Activated CD4-positive, alpha-beta T cell treated with anti-CD3 and anti-CD28 coated beads, Interleukin-2, amount 10 ng/mL, durations not matched to agents 7 days and 5 days (primary cell): ENCODE measurements at places on chromosomes 4 and X.

DNA sequence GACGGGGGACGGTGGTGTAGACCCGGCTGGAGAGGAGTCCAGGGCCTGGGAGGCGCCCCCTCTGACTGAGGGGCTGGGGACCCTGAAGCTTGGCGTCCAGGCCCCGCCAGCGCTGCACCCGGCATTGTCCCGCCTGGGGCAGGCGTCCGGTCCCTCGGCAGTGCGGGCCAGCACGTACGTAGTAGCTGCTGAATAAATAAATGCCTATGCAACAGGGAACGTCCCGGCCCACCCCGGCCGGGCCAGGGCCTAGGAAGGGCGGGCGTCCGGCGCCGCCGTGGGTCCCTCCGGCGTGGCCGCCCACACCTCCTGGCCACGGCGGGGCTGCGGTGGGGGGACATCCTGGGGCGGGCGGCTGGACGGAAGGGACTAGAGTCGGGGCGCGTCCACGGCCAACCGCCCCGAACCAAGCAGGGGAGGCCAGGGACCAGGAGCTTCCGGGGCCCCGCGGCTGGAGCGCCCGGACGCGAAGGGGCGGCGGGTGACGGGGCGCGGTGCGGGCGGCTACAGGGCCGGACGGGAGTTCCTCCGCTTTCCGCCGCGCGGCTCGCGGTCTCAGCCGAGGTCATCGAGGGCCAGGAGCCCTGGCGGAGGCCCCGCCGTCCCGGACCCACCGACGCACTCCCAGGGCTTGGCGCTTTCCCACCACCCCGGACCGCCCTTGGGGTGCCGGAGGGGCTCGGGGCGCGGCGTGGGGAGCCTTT is 886 bp upstream of the WWC2 start:
- DNase-seq, result peak; percentile 8

DNA sequence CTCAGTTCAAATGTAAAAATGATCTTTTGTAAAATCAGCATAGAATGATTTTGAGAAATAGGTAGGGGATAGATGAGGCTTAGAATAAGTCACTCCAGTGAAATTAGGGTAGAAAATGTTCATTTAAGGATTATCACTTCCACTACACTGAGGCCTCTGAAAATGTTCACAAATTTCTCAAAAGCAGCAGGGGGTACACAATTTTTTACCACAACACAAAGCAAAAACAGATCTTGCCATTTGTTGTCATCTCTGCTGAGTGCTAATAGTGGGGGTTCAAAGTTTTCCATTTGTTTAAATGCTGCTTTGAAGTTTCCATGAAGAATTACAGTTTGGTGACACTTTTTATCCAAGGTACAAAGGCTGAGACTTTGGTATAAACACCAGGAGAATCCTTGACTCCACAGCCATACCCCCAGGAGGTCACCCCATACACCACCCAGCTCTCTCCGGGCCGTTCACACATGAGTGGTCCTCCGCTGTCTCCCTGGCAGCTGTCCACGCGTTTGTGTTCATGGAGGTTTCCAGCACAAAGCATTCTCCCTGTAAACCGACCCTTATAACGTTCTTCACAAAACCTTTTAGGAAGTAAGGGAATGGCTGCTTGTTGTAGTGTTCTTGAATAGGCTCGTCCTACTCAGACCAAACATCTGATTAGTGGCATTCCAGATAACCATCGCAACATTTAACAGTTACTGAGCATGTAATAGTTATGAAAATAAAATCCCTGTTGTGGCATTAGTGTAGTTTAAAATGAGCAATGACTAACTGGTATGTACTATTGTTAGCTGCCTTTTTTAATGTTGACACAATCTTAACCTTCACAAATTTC is 71.0 kb downstream of the PRSS12 start:
- DNase-seq, result no peak

- no peak for DNase-seq
These were observed 49.4 kb upstream of the RASSF6 start for GRCh38 chr4:73669410-73670183.

GRCh38 chr4:136643416-136643815 is 888.9 kb downstream of the PCDH18 start:
- DNase-seq, result no peak

DNA sequence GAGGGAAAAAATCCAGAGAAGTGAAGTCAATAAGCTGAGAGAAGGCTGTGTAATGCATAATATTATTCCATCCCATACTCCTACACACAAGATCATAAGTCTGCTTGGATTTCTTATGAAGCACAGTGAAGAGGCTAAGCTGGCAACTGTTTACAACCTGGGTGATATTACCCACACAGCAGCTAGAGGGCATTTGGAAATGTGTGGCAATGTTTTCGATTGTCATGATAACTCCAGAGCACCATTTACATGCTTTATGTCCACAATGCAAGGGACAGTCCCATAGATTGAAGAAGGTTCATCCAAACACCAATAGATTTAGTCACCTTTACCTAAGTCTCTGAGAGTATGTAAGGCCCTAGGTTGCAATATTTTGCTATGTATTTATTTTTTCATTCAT is 412.2 kb downstream of the PPP3CA start:
- DNase-seq, result no peak

DNA sequence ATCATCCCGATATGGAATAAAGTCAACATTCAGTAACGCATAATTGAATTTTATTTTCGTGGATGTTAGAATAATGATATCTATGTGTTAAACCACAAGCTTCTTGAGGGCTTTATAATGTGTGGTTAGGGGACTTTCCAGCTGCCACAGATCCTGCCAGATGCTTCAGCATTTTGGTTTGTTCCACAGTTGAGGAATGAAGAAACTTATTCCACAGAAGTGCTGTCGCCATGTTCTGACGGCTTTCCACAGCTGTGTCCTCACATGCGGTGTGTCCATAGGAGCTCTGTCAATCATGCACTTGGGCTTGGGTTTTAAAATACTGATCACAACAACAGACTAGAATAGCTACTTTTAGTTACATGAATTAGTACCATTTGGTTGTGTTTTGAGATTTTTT is 411.9 kb downstream of the TRIML1 start:
- no peak for DNase-seq

GRCh38 chr4:106691749-106692148 is 323.2 kb upstream of the GIMD1 start:
- no peak for DNase-seq

DNA sequence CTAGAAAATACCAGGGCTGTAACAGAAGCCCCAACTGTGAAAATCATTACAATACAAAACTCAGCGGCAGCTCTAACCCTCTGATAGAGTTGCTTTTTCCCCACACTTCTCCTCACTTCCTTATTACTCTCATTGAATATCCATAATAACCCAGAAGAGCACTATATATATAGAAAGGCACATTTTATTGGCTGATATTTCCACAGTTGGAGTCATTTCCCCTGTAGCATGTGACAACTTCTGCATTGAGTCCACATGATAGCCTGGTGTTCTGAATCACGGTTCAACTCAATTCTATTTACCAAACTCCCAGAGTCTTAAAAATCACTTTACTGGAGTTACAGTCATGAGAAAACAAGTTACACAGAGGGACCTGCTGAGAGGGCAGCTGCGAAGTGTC is 46.6 kb upstream of the NWD2 start:
- no peak for DNase-seq

- DNase-seq, result no peak
These were observed 18.9 kb downstream of the TMPRSS11E start for GRCh38 chr4:68466185-68466584.

DNA sequence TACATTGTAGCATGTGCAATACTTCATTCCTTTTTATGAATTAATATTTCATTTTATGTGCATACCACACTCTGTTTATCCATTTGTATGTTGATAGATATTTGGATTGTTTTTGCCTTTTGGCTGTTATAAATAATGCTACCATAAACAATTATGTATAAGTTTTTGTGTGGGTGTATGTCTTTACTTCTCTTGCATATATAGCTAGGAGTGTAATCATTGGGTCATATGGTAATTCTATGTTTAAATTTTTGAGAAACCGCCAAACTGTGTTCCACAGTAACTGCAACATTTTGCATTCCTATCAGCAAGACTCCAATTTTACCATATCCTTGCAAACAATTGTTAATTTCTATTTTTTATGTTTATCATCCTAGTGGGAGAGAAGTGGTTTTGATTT is 3.1 kb upstream of the TCEAL5 start:
- no peak for DNase-seq

DNA sequence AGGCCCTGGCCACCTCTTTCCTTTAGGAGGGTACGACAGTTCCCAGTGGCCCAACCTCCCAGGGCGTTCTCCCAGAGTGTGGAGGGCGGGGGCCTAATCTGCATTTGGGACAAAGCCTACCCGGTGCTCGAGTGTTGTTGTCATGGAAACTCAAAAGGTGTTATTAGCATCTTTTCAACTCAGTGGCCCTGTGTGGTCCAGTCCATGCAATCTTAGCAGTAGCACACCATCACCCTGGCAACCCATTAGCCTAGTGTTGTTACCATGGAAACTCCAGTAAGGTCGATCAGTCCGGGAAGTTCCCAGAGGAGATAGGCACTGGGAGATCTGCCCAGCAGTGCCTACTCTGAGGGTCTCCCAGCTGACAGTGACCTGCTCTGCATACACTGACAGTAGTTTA is 20.2 kb downstream of the APLN start:
- no peak for DNase-seq

DNA sequence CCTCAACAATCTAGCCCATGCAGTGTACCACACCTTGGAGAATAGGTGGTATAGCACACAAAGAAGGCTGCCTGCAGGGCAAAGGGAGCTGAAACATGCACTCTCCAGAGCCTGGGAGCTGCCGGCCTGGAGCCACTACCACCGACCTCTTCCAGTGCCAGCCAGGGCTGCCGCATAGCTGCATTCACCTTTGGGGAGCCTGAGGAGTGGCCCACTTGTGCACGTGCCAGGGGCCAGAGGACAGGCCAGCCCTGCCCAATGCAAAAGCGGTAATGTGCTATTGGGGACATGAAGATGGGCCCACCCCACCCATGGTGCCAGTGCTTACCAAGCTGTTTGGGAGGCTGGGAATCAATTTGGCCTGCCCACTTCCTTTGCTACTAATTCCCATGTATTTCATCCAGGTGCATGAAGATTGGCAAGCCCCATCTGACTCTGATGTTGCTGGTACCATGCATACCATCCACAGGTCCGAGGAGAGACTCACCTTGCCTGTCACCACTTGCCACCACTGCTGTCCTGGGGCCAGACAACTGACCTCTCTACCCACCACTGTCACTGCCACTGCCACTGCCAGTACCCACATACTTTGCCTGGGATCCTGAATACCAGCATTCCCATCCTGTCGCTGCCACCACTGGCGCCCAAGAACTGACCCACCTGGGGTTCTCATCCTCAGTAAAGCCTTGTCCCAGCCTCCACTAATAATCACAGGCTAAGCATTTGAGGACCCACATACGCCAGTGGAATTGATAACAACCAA is 506.9 kb downstream of the MAGEB5 start:
- no peak for DNase-seq

GRCh38 chr4:115126491-115126890 is 13.1 kb upstream of the NDST4 start:
- DNase-seq, result no peak

DNA sequence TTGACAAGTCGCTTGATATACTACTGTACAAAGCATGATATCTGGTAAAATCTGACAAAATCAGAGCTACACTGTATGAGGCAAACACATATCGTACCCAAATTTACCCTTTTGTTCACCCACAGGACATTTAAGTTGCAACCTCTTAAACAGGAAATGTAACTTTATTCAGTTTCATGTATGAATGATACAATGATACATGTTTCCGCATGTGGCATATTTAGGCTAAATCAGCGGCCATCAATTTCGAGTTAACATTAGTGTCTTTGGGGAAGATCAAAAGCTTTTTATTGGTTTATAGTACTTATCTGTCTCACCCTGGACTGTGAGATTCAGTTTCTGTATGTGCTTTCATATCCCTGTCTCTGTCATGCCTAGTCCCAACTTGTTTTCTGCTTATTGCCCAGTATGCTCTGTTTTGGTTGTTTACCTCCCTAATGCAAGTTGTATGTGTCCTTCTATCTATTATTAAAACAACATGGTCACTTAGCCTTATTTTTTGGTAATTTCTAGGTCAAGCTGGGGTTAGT is 97.3 kb upstream of the HPRT1 start:
- DNase-seq, result no peak

- no peak for DNase-seq
These were observed 53.3 kb downstream of the RTL5 start for GRCh38 chrX:72078411-72078810.

DNA sequence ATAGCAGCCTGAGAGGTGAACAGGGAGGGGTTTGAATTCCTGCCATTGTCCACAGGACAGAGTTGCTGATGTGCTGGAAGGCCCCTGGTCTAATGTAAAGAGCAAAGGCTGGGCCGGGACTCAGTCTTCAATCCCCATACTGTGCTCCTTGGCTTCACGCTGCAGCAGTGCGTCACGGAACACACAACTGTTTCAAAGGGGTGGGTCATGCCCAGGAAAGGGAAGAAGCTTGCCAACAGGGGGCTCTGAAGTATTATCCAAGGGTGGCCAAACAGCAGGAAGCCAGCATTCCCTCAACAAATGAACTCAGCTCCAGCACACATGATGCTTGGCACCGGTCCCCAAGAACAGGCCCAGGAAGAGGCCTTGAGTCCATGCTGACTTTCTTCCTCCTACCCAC is 122.5 kb downstream of the NFKB1 start:
- no peak for DNase-seq

DNA sequence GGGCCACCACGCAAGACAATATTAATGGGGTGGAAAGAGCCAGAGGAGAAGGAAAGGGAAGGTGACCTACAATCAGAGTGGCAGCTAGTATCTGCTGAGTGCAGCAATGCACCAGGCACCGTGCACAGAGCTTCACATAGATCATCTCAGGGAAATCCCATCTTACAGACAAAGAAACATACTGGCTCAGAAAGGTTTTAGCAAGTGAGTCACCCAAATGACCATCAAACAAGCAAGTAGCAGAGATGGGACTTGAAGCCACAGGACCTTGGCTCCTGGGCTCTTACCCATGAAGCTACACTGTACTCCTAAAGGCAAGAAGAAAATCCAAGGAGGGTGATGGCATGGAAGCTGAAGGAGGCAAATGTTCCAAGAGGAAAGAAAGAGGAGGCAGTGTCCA is 6.8 kb downstream of the ANXA5 start:
- DNase-seq, result no peak

GRCh38 chr4:128354205-128354821 is 66.7 kb upstream of the PGRMC2 start:
- no peak for DNase-seq

- DNase-seq, result no peak
These were observed 460.3 kb downstream of the SPRY1 start for GRCh38 chr4:123856689-123857545.

- no peak for DNase-seq
These were observed 378.0 kb upstream of the DMD start for GRCh38 chrX:33589316-33589715.

DNA sequence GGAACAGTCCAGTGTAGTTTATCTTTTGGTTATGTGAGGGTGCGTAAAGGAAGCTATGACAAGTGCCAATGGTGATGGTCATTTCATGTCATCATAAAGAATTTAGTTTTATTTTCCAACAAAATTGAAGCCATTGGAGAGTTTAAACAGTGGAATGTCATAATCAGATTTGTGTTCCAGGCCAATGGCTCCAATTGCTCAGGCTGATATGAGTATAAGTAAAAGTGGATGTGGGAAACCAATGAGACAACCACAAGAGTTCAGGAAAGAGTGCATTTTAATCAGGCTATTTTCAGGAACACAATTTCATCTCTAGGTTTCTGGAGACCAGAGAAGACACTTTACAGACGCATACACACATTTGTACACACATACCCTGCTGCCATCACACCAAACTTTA is 20.7 kb downstream of the SPANXC start:
- no peak for DNase-seq
